ENCODE measurements at places on chromosomes 7 and 10.
A peak's percentile ranks its signal among the peaks of the same experiment; 100 is the strongest.

DNA sequence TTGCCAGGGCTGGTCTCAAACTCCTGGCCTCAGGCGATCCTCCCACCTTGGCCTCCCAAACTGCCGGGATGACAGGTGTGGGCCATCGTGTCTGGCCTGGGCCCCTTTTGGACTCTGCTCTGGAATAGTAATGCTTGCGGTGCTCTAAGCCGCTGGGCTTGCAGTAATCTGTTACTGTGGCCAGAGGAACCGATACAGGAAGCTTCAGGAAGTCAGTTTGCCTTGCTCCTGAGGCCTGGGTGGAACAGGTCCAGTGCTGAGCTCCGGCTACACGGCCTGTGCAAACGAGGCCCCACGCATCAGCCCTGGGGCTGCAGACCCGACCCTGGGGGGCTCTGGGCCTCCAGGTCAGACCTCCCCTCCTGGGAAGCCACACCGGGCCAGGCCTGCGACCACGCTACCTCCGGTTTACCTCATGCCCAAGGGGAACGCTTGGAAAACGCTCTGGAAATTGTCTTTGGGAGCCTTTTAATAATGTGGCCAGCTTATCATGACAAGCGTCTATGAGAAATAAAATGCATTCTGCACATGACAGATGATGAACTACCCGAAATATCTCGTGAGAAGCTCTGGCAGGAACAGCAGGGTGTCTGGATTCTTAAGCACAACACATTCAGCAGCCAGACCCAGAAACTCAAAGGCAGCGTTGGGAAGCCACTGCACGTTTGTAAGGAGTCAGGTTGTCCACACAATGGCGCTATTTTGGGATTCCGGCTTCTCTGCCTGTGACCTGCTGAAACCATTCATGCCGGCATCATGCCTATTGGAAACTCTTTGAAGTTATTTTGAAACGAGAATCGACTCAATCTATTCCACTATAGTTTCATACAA, 10.1 kb upstream of the ADAP1 start:
- no peak for DNase-seq

DNA sequence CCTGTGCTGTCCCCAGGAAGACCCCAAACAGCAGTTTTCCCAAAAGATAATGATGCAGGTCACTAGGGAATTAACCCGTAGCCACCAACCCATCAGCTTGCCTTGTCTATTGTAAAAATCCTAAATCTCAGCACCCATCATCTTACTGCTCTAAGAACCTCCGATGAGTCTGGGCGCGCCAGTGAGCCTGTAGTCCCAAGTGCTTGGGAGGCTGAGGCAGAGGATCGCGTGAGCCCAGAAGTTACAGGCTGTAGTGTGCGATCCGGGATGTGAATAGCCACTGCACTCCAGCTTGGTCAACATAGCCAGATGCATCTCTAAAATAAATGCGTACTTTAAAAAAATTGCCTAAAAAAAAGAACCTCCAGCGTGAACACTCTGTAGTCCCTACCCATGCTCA, 951 bp downstream of the AS3MT start:
- no peak for DNase-seq

- DNase-seq, result no peak
Observed at GRCh38 chr7:141891336-141891735, 24.9 kb upstream of the OR9A4 start.

GRCh38 chr10:130387936-130388580, 251.9 kb downstream of the GLRX3 start:
- no peak for DNase-seq

DNA sequence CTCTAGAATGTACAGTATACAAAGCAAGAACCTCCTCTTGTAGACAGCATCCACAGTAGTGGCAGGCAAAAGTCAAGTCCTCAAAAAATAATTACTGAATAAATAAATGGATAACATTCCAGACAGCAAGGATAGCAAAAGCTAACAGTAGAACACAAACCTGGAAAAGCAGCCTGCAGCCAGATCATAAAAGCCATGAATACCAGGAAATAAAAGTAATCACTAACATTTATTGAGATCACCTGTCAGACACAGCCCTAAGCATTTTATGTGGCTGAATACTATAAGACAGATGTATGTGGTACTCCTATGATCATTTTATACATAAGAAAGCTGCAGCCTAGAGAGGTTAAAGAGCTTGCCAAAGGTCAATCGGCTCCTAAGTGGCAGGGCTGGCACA, 34.0 kb downstream of the CUL2 start:
- no peak for DNase-seq

GRCh38 chr10:30027057-30028005, 32.1 kb downstream of the JCAD start:
- peak; percentile 59 for DNase-seq

GRCh38 chr10:16049050-16049449, 188.7 kb upstream of the MINDY3 start:
- no peak for DNase-seq

DNA sequence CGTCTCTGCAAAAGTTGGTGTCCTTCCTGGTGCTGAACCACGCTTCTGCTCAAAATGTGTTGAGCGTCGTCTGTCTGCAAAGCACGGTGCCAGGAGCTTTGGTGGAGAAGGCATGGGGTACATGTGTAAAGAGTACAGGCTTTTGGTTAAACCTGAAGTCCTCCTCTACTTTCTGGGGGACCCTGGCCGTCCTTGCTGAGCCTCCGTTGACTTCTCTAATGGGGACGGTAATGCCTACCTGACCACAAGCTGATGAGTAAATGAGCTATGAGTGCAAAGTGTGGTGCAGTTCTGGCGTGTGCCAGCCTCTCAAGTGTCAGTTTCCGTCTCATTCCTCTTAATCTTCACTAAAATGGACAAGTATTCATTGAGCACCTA, 527 bp upstream of the HERPUD2 start:
- no peak for DNase-seq

All from GM10248 (cell line).